Stimulated activated naive B cell treated with anti-CD40 and anti-IgM and Interleukin-4, amounts not matched to agents 10 μg/mL and 1 μg/mL and 100 μg/mL, for 72 hours (primary cell): ENCODE measurements at places on chromosomes 2 and 18.

- no peak for DNase-seq
These were observed 65.1 kb upstream of the THOC1 start for GRCh38 chr18:332721-333510.

DNA sequence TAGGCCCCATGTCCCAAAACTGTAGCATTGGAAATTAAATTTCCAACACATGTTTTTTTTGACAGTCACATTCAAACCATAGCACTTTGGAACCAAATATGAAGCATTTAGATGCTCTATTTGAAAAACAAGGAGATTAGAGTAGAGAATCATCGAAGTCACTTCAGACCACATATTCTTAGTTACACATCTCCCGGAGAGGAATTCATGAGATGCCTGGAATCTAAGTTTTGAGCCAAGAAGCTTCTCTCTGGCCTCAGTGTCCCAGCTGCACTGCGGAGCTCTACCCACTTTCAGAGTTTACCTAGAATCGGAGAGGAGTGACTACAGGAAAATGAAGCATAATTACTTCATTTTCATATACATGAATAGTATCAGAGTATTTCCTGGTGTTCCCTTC, 385.9 kb downstream of the TNS1 start:
- no peak for DNase-seq

- DNase-seq, result no peak
These were observed 7.7 kb upstream of the SERPINB8 start for GRCh38 chr18:63962137-63962536.

GRCh38 chr2:120313695-120314615, 32.0 kb upstream of the INHBB start:
- no peak for DNase-seq

DNA sequence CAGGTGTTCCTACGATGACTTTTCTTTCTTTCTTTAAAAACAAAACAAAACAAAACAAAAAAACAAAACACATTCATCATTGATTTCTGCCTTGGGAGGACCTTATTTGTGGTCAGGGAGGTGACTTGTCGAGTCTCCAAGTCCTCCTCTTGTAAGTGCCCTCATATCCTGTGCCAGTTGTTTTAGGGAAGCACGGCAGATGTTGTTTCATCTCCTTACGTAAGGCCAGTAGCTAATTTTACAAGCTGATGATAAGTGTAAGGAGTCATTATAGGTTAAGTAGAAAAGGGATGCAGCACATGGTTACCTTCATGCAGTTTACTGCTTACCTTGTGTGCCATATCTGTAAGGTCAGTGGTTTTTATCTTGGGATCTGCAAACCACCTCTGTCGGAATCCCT, 52.2 kb downstream of the MRPS9 start:
- no peak for DNase-seq

GRCh38 chr2:172179045-172179701, 76.5 kb upstream of the DLX2 start:
- no peak for DNase-seq

- DNase-seq, result no peak
These were observed 31.0 kb downstream of the INO80D start for GRCh38 chr2:206054952-206055351.

DNA sequence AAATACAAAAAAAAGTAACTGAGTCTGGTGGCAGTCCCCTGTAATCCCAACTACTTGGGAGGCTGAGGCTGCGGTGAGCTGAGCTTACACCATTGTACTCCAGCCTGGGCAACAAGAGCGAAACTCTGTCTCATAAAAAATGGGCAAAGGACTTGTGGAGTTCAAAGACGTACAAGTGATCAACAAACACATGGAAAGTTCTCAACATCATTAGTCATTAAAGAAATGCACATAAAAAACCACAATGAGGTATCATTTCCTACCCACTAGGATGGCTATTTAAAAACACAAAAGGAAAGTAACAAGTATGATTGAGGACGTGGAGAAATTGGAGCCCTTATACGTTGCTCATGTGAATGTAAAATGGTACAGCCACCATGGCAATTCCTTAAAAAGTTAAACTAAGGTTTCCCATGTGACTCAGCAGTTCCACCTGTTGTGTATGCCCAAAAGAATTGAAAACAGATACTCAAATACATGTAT, 52.3 kb downstream of the RAB10 start:
- DNase-seq, result no peak

DNA sequence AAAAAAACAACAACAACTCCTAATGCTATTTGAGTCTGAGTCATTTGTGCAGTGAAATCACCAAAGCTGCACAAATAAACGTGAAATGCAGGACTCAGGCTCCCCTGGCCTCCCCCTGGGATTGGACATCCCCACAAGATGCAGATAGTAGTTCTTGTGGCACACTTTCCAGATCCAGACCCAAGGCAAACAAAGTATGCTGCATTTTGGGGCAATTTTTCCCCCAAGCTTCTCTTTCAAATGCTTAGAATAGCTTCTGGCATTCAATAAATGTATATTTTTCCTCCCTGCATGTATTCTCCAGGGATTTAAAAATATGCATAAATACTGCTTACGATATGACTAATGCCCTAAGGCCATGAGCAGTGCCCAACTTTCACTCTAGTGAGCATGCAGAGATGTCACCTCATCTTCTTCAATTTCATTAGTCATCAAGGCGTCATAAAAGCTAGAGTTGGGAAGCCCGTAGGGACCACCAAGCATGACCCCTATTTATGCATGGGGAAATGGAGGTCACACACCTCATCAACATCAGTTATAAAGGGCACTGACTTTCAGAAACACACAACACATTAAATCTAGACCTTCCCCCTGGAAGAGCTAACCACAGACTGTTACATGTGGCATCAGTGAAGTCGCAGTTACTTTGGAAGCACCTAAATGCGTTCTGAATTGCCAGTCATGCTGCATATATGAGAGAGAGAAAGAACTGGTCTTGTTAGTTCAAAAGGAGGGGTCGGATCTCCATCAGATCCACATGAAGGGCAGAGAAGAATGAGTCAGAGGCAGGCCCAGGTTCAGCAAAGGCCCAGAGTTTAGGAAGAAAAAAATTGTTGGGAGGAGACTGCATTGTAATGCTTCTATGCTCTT, 374.1 kb downstream of the LPIN1 start:
- DNase-seq, result peak; percentile 47

DNA sequence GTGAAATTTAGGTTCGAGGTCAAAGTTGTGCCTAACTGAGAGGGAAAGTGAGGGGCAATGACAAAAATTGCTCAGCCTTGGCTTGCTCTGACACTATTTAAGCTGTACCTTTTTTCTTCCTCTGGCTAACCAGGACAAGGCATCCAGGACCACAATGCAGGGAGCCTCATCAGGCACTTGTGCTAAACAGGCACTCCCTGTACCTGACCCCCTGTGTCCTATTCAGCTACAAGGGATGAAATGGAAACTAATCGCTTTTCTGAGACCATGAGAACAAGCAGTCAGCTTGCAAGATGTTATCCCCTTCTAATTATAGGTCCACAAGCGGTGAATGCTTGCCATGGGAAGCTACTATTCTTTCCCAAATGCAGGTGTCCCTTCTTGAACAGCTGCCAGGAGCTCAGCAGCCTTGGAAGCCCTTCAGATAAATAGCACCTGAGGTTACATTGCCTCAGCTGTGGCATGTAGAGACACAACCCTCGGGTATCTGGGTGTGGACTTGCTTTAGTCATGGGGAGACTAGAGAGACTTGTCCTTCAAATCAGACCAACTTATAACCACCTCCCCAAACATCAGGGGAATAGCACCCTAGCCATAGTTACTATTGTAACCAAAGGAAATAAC, 19.1 kb upstream of the ITGA6 start:
- no peak for DNase-seq

DNA sequence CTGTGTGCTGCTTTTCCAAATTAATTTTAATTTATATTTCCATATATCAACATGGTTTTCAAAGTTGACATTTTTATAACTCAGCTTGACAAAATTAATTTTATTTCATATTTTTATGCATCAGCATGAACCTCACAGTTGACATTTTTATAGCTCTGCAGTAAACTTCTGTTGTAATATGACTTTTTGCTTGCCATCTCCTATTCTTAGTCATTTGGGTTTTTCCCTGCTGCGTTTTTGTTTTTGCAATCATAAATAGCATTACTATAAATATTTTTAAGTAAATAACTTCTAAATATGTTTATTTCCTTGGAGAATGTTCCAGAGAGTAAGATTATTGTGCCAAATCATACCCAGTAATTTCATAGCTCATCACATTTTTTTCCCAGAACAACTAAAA, 21.0 kb upstream of the L3MBTL4 start:
- DNase-seq, result no peak

DNA sequence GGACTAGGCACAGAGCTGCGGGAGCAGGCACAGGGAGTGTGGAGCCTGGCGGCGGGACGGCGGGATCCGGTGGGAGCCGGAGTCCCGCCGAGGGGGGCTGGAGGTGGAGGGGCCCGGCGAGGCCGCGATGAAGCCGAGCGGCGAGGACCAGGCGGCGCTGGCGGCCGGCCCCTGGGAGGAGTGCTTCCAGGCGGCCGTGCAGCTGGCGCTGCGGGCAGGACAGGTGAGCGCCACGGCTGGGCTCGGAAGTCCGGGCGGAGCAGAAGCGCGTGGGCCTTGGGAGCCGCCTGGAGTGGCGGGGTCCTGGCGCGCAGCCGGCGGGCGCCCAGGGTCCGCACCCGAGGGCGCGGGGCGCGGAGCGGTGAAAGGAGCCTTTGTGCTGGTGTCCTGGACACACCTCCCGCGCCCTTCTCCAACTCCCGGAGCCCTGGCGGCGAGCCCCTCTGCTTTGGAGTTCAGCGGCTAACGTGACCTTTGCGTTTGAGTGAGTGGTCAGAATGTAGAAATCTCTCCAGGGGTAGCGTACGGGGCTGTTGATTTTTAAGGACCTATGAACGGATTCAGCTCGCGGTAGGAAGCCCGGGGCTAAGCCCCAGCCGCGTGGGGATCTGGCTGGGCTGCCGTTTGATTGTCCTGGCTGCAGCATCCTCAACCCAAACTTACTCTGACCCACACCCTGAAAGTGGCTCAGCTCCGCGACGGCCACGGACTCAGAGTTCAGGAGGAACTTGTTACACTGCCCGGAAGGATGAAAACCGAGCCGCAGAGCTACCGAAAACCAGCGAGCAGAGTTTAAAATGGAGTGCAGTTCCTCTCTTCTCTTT, 448 bp downstream of the IMPA2 start:
- peak; percentile 7 for DNase-seq

GRCh38 chr2:19851116-19851695, 50.6 kb downstream of the TTC32 start:
- DNase-seq, result no peak

DNA sequence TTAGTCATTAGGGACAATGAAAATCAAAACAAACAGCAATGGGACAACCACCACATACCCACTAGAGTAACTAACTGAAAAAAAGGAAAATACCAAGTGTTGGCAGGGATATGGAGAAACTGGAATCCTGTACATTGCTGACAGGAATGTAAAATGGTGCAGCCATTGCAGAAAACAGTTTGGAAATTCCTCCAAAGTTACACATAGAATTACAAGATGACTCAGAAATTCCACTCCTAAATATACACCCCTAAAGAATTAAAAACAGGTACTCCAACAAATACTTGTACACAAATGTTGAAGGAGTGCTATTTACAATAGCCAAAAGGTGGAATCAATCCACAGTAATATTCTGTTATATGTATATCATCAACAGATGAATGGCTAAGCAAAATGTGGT, 110.9 kb downstream of the ROCK1 start:
- no peak for DNase-seq

- no peak for DNase-seq
These were observed 130.0 kb upstream of the PXDN start for GRCh38 chr2:1874101-1874865.

- no peak for DNase-seq
These were observed 252.2 kb upstream of the CDH7 start for GRCh38 chr18:65498605-65499004.
